ENCODE measurements at places on chromosomes 1 and 21.
A peak's percentile ranks its signal among the peaks of the same experiment; 100 is the strongest.

DNA sequence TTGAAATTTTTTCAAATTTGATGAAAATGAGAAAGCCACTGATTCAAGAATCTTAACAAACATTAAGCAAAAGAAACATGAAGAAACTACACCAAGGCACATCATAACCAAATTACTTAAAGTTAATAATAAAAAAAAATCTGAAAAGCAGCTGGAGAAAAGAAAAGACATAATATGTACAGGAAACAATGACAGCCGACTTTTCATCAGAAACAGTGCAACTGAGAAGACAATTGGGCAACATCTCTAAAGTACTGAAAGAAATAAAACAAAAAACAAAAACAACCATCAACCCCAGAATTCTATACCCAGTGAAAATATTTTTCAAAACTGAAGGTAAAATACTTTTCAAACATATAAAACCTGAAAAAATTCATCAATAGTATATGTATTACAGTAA is 73.8 kb upstream of the DMRTA2 start:
- no peak for DNase-seq

DNA sequence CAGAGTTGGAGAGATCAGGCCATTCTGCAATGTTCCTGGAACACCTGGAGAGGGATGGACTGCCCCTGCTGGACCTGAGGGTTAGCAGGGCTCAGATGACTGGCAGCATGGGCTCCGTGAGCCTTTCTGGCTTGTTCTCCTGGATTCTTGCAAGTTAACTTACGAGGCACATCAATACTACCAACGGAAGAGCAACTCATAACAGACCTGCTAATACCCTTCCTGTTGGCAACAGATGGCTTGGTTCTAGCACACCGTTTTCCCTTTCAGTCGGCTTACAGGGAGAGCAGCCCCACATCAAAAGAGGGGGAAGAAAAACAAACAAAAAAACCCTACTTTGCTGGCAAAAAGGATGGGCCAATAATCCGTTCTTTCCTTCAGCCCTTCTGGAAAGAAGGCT is 47.9 kb downstream of the SLC66A1 start:
- DNase-seq, result peak; percentile 68

DNA sequence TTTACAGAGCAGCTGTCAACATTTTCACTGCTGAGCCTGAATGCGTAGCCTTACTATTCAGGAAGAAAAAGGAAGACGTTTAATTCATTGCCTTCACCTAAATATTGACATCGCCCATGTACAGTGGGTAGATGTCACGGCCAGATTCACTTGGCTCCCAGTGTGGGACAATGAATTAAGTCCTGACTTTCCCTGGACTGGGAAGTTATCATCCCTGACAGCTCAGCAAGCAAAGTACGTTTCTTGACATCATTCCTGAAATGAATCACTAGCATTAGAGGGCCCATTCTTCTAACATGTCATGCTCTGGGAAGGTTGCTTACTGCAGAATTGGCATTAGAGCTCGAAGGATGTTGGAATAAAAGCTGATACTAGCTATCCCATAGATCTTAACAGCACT is 37.8 kb downstream of the LRRC53 start:
- no peak for DNase-seq

DNA sequence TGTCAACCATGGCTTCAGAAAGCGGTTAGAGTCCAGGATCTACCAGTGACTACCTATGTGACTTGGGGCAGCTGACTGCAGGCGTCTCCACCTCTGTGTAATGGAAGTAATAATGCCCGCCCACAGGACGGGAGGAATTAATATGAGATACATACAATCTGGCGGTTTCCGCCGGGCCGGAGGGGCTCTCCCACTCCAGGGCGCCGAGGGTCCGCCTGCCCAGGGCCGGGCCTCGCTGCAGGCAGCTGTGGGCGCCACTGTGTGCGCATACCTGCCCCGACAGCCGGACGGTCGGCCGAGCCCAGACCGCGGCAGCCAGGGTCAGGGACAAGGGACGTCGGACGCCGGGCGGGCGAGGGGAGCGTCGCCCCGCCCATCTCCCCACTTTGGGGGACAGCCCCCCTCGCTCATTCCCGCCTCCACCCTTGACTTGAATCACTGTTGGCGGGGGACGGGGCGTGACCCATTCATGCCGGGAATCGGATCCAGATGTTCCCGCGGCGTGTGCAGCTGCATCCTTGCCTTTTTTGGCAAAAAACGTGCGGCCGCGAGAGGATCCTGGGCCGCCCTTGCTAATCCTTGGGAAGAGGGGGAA is 6.0 kb upstream of the SF3A3 start:
- no peak for DNase-seq

DNA sequence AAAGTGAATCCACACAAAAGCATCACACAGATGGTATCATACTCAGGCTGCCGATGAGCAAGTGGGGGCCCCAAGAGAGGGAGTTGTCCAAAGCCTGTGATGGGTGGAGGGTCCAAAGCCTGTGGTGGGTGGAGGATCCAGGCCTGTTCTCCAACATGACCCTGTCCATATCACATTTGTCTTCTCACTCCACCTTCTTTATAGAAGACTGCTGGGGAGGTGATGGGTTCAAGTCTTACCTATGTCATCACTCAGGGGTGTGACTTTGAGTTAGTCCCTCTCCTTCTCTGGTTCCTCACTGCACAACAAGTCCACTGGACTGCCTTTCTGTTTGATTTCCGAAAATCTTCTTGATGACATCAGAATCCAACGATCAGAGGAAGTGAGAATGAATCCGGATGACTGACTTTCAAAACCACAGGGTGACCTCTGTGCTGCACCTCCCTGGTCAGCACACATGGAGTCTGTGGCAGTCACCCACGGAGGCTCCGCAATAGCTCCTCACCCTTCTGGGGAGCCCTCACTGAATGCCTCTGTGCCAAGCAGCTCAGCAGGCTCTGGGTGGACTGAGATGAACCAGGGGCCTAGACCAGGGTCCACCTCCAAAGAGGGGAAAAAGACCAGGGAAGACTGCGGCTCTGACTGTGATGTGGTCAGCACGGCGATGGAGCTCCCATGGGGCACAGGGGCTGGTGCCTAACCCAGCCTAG is 166.8 kb downstream of the HIVEP3 start:
- DNase-seq, result no peak

- no peak for DNase-seq
These were observed at the start of gene TMEM82 for GRCh38 chr1:15742339-15742801. TSS of gene TMEM82 (plus strand) at chr1:15742499. CDS start at chr1:15742560, 61 bp downstream.

DNA sequence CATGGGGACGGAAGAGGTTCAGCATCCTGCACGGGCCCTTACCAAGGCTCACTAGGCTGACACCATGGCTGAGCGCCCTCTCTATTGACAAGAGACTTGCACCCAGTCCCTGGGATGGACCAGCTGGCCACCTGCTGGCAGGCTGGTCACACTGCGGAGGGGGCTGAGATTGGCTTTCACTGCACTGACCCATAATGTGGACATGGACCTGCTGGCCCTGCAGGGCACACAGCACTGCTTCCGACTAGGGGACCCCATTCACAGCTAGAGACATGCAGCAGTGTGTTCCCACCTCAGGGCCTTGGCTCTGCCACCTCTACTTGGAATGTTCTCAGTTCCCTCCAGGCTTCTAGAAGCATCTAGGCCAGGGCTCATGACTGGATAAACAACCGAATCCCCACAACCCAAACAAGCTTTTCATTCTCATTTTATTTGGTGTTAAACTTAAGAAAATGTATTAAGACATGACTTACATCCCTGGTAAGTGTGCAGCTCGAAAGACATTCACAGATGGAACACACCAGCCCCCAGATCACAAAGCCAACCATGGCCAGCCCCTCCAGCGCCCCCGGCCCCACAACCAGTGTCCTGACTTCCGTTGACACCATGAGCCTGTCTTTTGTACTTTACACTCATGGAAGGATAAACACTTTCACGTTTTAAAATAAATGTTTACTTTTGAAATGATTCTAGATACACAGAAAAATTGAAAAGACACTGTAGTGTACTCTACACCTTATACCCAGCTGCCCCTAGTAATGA is 9.3 kb upstream of the SRARP start:
- DNase-seq, result peak; percentile 17
